ENCODE measurements at places on chromosomes 2 and 18. TPM values are rescaled to one million over a fixed set of nuclear protein-coding genes. Genes with fewer than 3 reads are reported as not detected.

The LINC00305 gene
- not detected for total RNA-seq

The DPP10 gene
- total RNA-seq: not detected

- H3K4me3 ChIP-seq: no peak overlapping the region
- H3K27ac ChIP-seq: peak overlapping the region; percentile 26
- no peaks in the 10 kb centered on the region for H3K27me3 ChIP-seq
- DNase-seq: peak; percentile 62
- no peaks in the 10 kb centered on the region for H3K36me3 ChIP-seq
These were observed 117.0 kb downstream of the GRB14 start for GRCh38 chr2:164504253-164504652.

DNA sequence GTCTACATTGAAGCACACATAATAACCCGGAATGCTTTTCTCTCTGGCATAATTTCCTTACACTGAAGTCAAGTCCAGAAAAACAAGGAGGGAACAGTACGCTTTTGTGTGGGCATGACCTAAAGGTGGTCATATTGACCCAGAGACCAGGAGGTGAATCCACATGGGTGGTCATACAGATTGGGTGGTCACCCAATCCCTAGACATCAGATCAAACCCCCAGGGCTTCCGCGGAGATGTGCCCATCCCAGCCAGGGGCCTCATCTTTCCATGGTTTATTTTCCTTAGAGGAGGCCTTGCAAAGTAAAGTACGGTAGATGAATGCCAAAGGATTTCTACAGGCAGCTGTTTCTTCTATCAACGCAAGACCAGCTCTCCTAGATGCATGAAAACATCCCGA is 38.8 kb downstream of the FAM168B start:
- H3K4me1 ChIP-seq: no peaks in the 10 kb centered on the region
- no peak overlapping the region for H3K27ac ChIP-seq
- DNase-seq: no peak
- no peak overlapping the region for H3K4me3 ChIP-seq
- H3K36me3 ChIP-seq: peaks cover 69% of the 10 kb centered on the region

DNA sequence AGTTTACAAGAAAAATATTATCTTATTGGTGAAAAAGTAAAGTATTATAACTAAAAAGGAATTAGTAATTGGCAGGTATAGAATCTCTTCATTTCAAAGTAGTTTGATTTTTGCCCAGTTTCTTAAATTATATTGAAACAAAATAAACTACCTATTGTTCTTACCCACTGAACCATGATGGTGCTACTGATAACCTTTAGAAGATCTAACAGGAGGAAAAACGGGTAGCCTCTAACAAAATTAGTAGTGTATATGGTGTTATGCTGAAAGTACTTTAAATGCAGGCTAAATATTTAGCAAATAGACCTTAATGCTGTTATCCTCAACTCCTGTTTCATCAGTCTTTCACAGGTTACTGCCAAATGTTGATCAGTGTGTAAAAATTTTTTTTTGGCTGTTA is 19.1 kb downstream of the MRPS9 start:
- peaks cover 5% of the 10 kb centered on the region for H3K36me3 ChIP-seq
- H3K27ac ChIP-seq: no peak overlapping the region
- no peak overlapping the region for H3K4me3 ChIP-seq
- H3K27me3 ChIP-seq: no peaks in the 10 kb centered on the region

DNA sequence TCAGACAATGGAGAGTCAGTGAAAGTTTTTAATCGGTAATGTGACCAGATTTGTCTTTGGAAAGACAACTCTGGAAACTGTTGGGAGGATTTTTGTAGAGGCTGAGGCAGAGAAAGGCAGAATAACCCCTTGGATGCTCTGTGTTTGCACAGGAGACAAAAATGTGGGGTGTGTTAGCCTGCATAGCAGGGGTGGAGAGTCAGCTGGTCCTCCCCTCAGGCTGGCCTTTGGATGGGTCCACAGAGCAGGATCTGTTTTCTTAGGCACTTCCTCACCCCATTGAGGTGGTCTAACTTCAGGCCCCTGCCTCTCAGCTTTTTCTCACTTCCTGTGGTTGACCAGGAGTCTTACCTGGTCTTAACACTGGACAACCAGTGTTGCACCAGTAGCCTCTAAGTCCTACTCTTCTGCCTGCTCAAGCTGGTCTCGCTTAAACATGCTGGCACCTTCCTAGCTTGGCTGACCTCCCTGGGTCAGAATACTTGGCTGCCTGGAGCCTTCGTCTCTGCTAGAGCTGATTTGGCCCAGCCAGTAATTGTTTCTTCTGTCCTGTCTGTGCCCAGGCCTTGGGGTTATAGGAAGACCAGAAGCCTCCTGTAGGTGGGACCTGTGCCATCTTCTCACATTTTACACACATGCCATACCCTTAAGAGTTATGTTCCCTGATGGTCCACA is 259.8 kb upstream of the RASGRP3 start:
- no peak overlapping the region for H3K4me3 ChIP-seq
- H3K4me1 ChIP-seq: peaks cover 28% of the 10 kb centered on the region
- H3K27me3 ChIP-seq: no peaks in the 10 kb centered on the region

GRCh38 chr18:13471198-13471845 is 252.8 kb downstream of the LDLRAD4 start:
- DNase-seq: no peak
- H3K27ac ChIP-seq: no peak overlapping the region
- no peaks in the 10 kb centered on the region for H3K36me3 ChIP-seq
- H3K4me1 ChIP-seq: no peaks in the 10 kb centered on the region

GRCh38 chr2:216877085-216877484 is 17.2 kb upstream of the TNP1 start:
- DNase-seq: no peak
- H3K27me3 ChIP-seq: no peaks in the 10 kb centered on the region
- no peak overlapping the region for H3K27ac ChIP-seq
- H3K36me3 ChIP-seq: no peaks in the 10 kb centered on the region
- H3K4me3 ChIP-seq: no peak overlapping the region

DNA sequence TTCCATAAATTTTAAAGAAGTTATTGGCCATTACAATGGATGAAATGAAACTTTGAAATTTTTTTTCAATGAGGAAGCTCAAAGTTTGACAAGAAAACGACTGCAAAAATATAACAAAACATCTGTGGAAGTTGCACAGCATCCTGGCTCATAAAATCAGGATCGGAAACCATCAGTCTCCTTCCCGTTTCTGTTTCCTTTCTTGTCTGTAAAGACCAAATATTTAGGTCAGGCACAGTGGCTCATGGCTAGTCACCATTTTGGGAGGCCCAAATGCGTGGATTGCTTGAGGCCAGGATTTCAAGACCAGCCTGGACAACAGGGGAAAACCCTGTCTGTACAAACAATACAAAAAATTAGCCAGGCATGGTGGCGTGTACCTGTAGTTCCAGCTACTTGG is 27.6 kb upstream of the SSB start:
- H3K36me3 ChIP-seq: no peaks in the 10 kb centered on the region
- H3K4me1 ChIP-seq: peaks cover 14% of the 10 kb centered on the region
- no peak for DNase-seq
- no peaks in the 10 kb centered on the region for H3K27me3 ChIP-seq
- no peak overlapping the region for H3K4me3 ChIP-seq

GRCh38 chr18:72544092-72544886 is at the start of gene CBLN2:
CBLN2 (minus strand) TSS chr18:72544342; CDS start chr18:72542160, 2,182 bp downstream.
- H3K4me1 ChIP-seq: no peaks in the 10 kb centered on the region
- no peak within 1 kb of the TSS for H3K27ac ChIP-seq
- DNase-seq: peak; percentile 89
- peak within 1 kb of the TSS; percentile 60 for H3K4me3 ChIP-seq
- no peaks in the 10 kb centered on the region for H3K27me3 ChIP-seq

DNA sequence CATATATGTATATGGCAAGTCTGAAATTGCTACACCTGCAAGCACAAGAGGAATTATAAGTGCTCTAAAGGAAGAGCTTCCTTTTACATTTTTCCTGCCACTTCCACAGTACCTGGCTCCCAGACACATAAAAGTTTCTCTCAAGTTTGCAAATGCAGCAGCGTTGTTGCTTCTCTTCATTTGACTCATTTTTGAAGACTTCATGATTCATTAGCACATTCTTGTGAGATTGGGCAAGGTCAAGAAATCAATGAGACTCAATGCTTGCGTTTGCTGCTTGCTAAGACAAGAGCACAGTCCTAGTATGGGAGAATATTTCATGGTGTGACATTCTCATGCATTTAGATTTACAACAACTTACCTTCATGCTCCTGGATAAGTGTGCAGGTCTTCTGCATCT is 42.6 kb upstream of the PDCL3 start:
- DNase-seq: peak; percentile 3
- no peaks in the 10 kb centered on the region for H3K36me3 ChIP-seq
- H3K4me1 ChIP-seq: peaks cover 15% of the 10 kb centered on the region
- no peak overlapping the region for H3K27ac ChIP-seq
- no peaks in the 10 kb centered on the region for H3K27me3 ChIP-seq

DNA sequence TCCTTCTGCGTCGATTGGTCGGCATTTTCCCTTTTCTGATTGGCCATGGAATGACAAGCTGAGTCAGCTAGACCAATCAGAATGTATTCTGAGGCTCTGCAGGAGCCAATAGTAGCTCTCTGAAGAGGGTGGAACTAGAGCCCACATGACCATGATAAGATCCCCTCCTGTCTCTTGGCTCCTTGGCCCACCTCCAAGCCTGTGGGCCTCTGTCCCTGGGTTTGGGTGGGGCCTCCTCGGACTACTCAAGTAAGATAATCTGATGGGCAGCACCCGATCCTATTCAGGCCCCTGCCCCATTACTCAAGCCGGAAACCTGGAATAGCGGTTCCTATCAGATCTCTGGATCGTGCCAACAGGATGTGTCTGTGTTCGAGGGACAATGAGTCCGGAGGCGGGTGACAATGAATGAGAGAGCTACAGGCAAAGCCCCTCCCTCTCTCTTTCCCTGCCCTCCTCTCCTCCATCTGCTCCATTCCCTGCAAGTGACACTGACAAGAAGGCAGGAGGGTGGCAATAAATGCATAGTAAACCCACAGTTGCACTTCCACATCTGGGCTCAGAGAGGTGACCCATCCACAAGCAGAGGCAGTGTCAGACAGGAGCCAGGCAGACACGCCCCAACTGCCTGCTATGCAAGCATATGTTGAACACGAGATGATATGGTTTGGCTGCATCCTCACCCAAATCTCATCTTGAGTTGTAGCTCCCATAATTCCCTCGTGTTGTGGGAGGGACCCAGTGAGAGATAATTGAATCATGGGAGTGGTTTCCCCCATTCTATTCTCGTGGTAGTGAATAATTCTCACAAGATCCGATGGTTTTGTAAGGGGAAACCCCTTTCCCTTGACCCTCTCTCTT is 114.7 kb downstream of the TNS1 start:
- H3K4me1 ChIP-seq: no peaks in the 10 kb centered on the region
- no peak overlapping the region for H3K27ac ChIP-seq
- no peak overlapping the region for H3K4me3 ChIP-seq
- no peak for DNase-seq

GRCh38 chr18:6752202-6752860 is 22.8 kb downstream of the ARHGAP28 start:
- no peak overlapping the region for H3K4me3 ChIP-seq
- no peaks in the 10 kb centered on the region for H3K4me1 ChIP-seq
- DNase-seq: no peak
- no peak overlapping the region for H3K27ac ChIP-seq
- H3K36me3 ChIP-seq: no peaks in the 10 kb centered on the region

DNA sequence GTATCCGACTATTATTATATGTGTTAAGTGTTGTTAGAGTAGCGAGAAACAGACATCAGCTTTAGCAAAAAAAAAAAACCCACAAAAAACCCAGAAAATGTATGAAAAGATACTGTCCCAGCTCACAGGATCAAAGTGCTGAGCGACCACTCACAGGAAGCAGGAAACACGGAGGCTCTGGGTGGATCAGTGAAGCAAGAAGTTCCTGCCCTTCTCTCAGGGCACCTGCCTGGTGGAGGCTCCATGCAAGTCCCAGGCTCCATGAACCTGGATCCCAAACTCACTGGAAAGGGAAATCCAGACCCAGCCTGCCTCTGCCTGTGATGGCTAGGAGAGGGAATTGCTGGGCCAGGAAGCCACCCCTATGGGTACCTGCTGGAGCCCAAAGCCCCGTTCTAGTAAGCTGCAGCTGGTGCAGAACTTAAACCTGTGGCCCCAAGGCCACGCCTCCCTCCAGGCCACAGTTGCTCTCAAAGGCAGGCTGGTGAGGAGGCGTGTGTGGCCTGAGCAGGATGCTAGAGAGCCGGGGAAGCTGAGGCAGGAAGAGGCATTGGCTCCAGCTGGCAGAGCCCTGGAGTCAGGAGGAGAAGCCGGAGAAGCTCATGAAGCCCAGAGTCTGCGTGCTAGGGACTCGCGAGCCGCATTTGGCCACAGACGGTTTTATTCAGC is 63.5 kb upstream of the TAF1B start:
- peaks cover 11% of the 10 kb centered on the region for H3K36me3 ChIP-seq
- H3K27ac ChIP-seq: no peak overlapping the region
- H3K4me3 ChIP-seq: no peak overlapping the region

DNA sequence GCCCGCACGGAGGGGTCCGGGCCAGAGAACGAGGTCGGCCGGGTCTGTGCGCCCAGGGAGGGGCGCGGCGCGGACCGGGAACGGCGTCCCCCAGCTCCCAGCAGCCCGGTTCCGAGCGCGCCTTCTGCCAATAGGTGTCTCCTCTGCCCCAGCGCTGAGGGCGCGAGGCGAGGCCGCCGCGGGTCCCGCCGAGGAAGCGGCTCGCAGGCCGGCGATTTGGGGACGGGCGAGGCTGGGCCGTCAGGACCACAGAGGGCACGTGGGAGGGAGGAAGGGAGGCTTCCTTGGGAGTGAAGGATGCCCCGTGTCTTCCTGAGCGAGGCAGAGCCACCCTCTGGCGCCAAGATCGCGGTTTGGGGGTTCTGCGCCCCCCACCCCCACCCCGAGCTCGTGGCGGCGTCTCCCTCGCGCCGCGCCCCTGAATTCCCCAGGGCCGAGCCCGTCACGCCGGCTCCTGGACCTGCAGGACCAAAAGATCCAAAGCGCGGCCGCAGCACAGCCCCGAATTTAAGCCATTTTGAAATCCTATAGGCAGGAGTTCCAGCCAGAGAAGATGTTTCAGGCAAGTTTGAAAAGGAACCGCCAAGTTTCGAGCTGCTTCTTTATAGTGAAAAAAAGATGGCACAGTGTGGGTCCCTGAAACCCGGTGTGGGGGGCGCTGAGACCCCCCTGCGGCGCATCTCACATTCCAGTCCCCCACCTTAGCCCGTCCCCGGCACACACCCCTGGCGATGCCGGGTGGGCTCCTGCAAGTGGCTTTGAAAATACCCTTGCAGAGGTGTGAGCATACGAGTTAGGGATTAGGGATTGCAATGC is 909 bp downstream of the NFATC1 start:
- peak; percentile 50 for DNase-seq
- H3K4me1 ChIP-seq: no peaks in the 10 kb centered on the region
- peaks cover 15% of the 10 kb centered on the region for H3K36me3 ChIP-seq

DNA sequence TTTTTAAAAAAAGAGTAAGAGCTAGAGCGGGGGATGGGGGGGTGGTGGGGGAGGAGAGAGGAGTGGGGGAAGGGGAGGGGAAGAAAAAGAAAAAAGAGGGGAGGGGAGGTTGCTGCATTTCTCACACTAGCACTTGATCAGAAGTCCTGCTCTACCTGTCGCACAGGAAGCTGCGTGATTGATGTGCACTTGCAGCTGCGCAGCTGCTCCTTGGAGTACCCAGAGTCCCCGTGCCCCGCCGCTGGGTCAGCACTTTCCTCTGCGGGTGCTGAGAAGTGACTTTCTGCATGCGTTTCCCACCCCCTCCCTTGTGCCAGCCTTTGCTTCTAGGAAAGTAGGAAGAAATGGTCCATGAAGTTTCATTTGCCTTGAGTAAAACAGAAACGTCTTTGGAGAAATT is 297.3 kb downstream of the ETAA1 start:
- H3K4me3 ChIP-seq: no peak overlapping the region
- no peaks in the 10 kb centered on the region for H3K4me1 ChIP-seq
- H3K27me3 ChIP-seq: no peaks in the 10 kb centered on the region
- H3K27ac ChIP-seq: no peak overlapping the region

- no peak overlapping the region for H3K27ac ChIP-seq
- H3K27me3 ChIP-seq: no peaks in the 10 kb centered on the region
- peaks cover 23% of the 10 kb centered on the region for H3K36me3 ChIP-seq
- H3K4me3 ChIP-seq: no peak overlapping the region
These were observed 1.8 kb upstream of the MERTK start for GRCh38 chr2:111896576-111896975.

Measured in Calu3 (cell line).